Stimulated activated CD8-positive, alpha-beta memory T cell treated with anti-CD3 and anti-CD28 coated beads, Interleukin-15, amount 100 ng/mL, for 48 hours (primary cell): ENCODE measurements at places on chromosomes 11 and 22.

GRCh38 chr22:38732251-38732815 lies 23.5 kb downstream of the SUN2 start:
- no peak for DNase-seq

GRCh38 chr11:86440305-86440716 lies 65.6 kb downstream of the CCDC81 start:
- DNase-seq: no peak

DNA sequence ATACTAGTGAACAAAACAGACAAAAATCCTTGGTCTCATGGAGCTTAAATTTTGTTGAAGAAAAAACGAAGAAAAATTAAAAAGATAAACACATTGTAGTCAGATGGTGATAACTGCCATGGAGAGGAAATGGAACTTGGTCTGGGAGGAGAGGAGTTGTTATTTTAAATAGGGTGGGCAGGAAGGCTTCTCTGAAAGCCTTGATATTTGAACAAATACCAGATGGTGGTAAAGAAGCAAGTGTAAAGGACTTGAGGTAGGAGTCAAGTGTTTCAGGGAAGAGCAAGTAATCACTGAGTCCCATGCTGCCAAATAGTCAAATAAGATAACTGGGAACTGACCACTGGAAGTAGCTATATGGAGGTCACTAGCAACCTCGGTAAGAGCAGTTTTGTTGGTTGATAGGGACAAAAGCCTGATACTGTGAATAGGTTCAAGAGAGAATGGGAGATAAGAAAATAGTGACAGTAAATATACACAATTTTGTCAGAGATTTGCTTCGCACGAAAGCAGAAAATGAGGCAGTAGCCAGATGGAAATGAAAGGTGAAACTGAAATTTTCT lies 55.1 kb downstream of the SESN3 start:
- no peak for DNase-seq

GRCh38 chr11:62077132-62077531 lies 46.7 kb upstream of the INCENP start:
- no peak for DNase-seq

DNA sequence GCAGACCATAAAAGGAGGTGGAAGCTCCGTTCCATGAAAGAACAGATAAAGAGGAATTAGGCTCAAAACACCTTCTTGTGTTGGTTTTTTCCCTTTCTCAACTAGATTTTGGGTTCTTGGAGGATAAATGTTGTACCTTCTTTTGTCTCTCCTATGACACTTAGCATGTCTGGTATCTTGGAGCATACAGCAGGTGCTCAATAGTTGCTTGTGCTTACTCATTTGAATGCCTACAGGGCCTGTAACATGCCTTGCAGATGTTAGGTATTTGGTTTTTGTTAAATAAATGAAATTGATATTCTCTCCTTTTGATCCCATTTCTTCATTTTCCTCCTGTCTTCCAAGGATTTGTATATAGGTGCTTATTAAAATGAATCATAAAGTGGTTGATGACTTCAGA lies 16.4 kb upstream of the PLET1 start:
- no peak for DNase-seq

- no peak for DNase-seq
Observed at GRCh38 chr11:74312326-74312725, 886 bp upstream of the P4HA3 start.

DNA sequence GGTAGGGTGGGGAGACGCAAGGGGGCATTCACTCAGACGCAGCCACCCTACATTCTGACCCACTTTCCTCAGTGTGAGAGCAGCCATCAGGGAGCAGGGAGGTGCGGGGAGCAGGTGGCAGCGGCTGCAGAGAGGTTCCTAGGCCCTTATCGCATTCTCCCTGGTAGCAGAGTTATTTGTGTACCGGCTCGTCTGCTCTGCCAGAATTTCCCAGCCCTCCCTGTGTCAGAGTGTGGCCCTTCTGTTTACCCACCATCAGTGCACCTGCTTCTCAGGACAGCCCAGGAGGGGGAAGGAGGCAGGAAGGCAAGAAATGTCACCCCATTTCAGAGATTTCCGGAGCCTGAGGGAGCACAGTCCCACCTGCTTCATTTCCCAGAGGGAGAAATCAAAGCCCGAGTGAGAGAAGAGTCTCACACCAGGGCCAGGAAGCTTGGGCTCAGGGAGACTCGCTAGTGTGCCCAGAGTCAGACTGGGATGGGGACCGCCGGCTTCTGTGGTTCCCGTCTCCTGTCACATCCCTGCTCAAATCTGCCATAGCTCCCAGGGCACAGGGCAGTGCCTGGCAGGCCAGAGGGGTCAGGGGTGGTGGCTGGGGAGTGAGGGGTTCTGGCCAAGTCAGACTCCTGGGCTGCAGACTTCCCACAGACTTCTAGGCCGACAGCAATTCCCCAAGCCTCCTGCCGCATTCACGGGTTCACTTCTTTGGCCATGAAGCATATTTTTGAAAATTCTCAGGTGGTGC lies 49.7 kb downstream of the ARRB1 start:
- no peak for DNase-seq

DNA sequence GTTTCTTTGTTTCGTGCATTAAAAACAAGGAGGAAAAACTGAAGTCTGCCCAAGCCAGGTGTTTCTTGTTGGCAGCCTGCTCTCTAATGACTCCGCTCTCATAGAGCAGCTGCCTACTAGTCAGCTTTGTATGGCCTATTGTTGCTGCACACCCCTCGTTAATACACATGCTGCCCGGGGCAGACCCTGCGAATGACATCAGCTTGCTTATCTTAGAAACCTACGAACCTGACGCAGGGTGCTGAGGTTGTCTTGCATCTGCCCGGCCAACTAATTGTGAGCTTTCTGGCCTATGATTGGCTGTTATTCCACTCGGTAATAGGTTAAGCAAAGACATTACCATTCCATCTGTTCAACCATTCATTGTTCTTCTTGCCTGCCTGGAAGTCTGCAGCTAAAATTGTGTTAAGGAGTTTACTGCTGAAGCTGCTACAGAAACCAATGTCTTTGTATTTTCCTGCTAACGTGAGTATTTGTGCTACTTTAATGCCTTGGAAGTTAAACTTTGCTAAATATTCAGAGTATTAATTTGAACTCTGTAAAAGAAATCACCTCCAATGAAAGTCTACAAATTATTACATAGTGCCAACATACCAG lies 37.5 kb downstream of the ZC3H12C start:
- DNase-seq: no peak
